ENCODE measurements at places on chromosomes 13 and 19.

DNA sequence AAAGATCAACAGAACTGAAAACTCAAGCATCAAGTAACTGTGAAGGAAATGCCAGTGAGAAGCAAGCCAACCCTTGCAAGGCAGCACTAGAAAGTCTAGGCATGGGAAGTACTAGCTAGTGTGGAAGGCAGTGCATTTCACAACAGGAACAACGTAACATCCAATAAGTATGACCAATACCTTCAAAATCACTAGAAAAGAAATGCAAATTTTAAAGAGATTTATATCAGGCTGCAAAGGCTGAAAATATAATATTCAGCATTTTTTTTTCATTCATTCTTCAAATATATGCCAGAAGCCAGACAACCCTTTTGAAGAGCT, 121.9 kb downstream of the DLEU7 start:
- DNase-seq = no peak

GRCh38 chr13:23955064-23955463, 57.8 kb upstream of the C1QTNF9B start:
- no peak for DNase-seq

- DNase-seq = no peak
Observed at GRCh38 chr19:4115818-4116385, 8.0 kb downstream of the MAP2K2 start.

GRCh38 chr19:55495646-55496349, 7.6 kb downstream of the SSC5D start:
- DNase-seq = no peak

DNA sequence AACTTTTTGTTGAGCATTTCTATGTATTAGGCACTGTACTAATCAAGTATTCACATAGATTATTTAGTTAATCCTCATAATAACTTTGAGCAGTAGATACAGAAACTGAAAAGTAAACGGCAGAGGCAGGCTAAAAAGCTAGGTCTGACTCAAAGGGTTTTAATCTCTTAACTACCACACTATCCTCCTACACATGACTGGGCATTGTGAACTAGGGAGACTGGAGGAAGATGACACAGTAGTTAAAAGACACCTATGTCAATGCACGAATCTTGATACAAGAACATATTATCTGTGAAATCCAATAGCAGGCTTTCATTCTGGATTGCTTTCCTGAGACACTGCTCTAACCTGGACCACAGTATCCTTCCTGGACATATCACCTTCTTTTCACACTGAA, 36.3 kb downstream of the MICU2 start:
- DNase-seq = no peak

- DNase-seq = no peak
Observed at GRCh38 chr13:112966776-112967175, 2.2 kb upstream of the MCF2L start.

GRCh38 chr13:30145709-30146367, 161.5 kb downstream of the KATNAL1 start:
- no peak for DNase-seq

- DNase-seq = no peak
Observed at GRCh38 chr13:42125046-42125445, 76.6 kb downstream of the DGKH start.

DNA sequence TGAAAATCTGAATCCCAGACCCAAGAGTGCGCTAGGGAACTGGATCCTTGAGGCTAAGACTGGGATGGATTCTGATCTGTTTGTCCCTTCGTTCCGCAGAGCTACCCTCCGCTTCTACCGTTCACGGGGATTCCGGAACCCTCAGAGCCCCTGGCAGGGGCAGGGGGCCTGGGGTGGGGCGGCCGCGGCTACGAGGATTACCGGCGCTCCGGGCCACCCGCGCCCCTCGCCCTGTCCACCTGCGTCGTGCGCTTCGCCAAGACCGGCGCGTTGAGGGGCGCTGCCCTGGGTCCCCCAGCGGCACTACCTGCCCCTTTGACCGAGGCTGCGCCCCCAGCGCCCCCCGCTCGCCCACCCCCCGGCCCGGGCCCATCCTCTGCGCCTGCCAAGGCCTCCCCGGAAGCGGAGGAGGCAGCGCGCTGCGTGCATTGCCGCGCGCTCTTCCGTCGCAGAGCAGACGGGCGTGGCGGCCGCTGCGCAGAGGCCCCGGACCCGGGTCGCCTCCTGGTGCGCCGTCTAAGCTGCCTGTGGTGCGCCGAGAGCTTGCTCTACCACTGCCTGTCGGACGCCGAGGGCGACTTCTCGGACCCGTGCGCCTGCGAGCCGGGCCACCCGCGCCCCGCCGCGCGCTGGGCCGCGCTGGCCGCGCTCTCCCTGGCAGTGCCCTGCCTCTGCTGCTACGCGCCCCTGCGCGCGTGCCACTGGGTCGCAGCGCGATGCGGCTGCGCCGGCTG, 7.1 kb downstream of the SPRED3 start:
- DNase-seq = no peak

DNA sequence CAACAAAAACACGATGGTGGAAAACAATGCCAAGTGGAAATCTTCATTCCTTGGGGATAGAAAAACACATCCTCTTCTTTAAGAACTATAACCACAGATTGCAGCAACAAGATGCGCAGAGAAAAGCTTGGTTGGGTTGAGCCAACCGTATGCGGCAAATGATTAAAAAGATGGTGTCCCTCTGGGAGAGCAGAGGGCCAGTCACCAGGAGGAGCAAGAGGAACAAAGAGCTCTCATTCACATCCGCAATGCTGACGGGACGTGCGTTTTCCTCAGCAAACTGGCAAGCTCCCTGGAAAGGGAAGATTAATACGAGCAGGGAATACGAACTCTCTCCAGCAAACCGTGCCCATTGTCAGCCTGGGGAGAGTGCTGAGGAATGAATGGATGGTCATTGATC, 141.6 kb downstream of the KATNAL1 start:
- no peak for DNase-seq

GRCh38 chr19:18135712-18136584, 17.0 kb upstream of the PIK3R2 start:
- DNase-seq = no peak

DNA sequence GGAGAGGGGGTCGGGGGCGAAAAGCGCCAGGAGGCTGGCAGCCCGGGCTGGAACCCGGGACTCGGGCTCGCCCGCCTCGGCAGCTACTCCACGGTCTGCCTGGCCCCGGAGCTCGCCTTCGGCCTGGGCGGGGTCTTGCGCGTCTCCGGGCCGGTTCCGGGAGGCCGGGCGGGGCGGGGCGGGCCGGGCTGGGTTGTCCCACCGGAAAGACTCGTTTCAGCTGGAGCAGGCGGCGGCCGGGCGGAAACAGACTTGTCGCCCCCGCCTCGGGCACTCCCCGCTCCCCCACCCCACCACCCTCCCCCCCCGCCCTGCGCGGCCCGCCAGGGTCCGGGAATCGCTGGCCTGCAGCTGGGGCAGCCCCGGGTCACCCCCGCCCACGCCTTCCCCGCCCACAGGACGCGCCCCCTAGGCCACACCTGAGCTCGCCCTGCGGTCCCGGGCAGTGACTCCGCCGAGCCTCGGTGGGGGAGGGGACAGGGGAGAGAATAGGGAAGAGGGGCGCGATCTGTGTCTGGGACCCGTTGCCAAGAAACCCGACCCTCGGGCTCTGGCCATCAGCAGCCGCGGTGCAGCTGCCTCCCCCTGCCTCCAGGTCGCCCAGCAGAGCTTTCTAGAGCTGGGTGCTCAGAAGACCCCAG, 109.4 kb downstream of the KCTD15 start:
- peak; percentile 29 for DNase-seq

- DNase-seq = no peak
Observed at GRCh38 chr13:99347335-99347878, 40.2 kb upstream of the GPR183 start.

- DNase-seq = no peak
Observed at GRCh38 chr19:791567-792305, 5.5 kb upstream of the PTBP1 start.

DNA sequence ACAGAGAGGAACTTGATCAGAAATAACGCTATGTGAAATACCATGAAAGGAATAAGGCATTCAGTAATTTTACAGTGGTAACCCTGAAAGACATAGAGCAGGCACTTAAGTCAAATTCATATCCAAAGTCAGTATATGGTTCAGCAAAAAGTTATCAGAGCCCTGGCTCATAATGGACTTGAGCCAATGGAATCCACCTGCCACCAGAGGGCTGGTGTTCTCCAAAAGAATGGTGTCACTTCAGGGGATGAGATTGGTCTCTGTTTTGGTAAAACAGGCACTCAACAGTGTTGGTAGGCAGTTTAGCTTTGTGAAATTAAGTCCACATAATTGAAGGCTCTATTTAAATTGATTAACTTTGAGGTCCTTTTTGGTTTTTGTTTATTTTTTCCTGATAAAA, 93.9 kb downstream of the LIG4 start:
- no peak for DNase-seq

DNA sequence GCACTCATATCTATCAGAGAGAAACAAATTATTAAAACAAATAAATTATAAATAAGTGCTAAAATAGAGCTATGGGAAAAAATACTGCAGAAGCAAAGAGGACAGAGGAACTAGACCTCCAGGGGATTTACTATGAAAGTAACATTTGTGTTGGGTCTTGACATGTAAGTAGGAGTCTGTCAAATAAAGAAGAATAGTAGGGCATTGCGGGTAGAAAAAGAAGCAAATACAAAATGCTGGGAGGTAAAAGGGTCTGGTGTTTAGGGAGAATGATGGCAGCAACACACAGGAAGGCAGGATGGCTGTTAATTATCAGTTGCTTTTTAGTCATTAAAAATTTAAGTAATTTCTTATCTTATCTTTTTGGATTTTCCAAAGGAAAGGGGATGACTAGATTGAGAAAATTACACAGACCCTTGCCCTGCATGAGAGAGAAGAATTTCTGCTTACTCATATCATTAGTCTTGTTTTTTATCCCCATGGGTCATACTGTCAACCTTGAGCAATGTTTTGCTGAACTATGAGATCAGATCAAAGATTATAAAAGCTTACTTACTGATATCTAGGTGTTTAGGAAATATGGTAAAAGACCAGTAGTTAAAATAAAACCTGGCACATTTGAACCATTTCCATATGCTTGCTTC, 472.7 kb downstream of the DIAPH3 start:
- DNase-seq = no peak

- DNase-seq = no peak
Observed at GRCh38 chr19:925526-926322, at the start of gene ARID3A. Gene ARID3A (plus strand): TSS chr19:926035. CDS start chr19:929529, 3,494 bp downstream.
